ENCODE measurements at places on chromosomes 3 and 15. TPM values are rescaled to one million over a fixed set of nuclear protein-coding genes. Genes with fewer than 3 reads are reported as not detected.
A peak's percentile ranks its signal among the peaks of the same experiment; 100 is the strongest.

DNA sequence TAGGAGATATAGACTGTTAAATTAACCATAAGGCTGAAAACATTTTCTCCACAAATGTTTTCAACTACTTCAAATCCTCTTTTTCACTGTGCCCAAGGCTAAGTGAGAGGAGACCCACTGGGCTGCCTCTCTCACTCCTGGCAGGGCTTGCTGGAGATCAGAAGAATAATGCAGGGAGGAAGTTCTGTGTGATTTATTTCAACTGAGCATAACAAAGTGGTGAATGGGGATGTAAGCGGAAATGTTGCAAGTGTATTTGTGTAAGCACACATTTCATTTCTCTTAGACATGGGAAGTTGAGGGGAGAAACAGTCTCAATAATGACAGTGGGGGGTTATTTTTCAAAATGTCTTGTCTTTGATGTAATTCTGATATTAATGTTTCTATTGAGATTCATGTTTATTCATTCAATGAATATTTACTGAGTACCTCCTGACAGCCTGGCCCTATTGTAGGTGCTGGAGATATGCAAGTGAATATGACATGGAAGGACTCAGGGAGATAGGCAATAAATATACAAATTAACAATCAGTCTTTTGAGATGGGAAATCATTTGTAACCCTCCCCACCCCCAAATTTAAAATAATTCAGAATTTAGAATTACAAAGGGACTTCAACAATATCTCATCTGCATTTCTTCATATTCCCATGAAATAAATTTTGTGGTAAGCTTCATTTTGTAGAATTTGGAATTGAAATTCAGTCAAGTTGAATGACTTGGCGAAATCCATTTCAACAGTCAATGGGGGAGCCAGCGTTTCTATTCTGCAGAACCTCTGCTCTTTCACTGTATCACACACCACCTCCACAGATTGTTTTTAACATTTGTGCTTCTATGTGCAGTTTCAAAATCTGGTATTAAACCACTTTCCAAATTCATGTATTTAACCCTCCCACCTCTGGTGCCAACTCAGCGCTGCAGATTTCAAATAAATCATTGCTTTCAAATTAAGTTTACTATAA, 247.2 kb downstream of the SLC9A9 start:
- peak; percentile 27 for DNase-seq
- no peak overlapping the region for H3K4me3 ChIP-seq
- no peaks in the 10 kb centered on the region for H3K4me1 ChIP-seq
- H3K27ac ChIP-seq, result no peak overlapping the region
- H3K27me3 ChIP-seq, result no peaks in the 10 kb centered on the region

ZNF620 gene
- 4.9 TPM for total RNA-seq

DNA sequence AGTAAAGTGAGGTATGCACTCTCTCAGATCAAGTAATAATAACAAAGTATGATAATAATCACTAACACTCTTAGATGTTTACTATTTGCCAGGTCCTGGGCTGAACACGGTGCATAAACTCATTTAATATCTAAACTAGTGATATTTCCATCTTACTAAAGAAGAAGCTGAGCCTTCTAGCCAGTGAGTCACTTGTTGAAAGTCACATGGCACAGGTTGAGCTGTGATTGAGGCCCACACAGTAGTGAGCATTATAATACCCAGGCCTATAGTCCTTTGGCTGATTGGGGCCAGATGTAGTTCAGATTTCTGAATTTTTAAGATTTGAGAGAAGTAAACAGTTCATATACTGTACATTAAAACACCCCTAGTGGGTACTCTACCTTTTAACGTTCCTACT, 93.2 kb upstream of the CCDC80 start:
- no peaks in the 10 kb centered on the region for H3K36me3 ChIP-seq
- H3K4me3 ChIP-seq, result no peak overlapping the region
- no peaks in the 10 kb centered on the region for H3K27me3 ChIP-seq
- peaks cover 35% of the 10 kb centered on the region for H3K4me1 ChIP-seq
- no peak overlapping the region for H3K27ac ChIP-seq

CTXN2 gene
- total RNA-seq, result 0.07 TPM

GRCh38 chr3:48991851-48992545, 2.0 kb downstream of the P4HTM start:
- H3K4me3 ChIP-seq, result peak overlapping the region; percentile 95
- H3K27ac ChIP-seq, result peak overlapping the region; percentile 93
- H3K27me3 ChIP-seq, result no peaks in the 10 kb centered on the region

DNA sequence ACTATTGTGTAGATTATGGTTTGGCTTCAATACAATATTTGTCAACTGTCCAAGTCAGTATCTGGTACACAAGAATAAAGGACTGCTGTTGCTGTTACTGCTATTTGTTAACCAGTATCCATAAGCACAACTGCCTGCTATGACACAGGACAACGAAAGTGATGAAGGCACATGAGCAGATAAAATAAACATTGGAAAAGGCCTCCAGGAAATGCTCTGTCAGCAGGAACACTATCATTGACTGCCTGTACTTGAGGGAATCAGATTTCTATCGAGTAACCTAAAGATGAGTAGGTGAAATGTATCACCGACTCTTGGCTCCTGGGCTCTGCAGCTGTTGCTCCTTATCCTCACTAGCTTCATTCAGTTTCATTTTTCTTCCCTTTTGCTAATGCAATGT, 56.5 kb downstream of the FMN1 start:
- H3K4me3 ChIP-seq, result no peak overlapping the region
- H3K27me3 ChIP-seq, result peaks cover 7% of the 10 kb centered on the region
- H3K36me3 ChIP-seq, result no peaks in the 10 kb centered on the region
- no peak overlapping the region for H3K27ac ChIP-seq

GANC gene
- total RNA-seq, result 15.0 TPM

LIPH gene
- not detected for total RNA-seq

GRCh38 chr15:38720893-38721567, 156.4 kb upstream of the RASGRP1 start:
- H3K36me3 ChIP-seq, result no peaks in the 10 kb centered on the region
- H3K27ac ChIP-seq, result no peak overlapping the region
- no peaks in the 10 kb centered on the region for H3K4me1 ChIP-seq
- no peaks in the 10 kb centered on the region for H3K27me3 ChIP-seq

DNA sequence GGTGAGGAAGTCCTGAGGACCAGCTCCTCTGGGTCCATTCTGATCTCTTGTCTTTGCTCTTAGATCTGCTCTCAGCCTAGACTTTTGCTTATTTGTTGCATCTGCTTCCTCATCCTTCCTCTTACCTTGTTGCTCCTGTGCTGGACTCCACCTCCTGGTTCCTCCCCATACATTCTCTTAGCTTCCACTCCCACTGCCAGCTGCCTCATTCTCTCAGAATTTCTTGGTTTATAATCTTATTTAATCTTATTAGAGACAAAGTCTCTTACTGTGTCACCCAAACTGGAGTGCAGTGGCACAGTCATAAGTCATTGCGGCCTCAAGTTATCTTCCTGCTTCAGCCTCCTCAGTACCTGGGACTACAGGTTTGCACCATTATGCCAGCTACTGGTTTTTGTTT, 68.2 kb upstream of the PSMD6 start:
- no peak overlapping the region for H3K27ac ChIP-seq
- H3K36me3 ChIP-seq, result no peaks in the 10 kb centered on the region
- H3K4me1 ChIP-seq, result no peaks in the 10 kb centered on the region
- no peak overlapping the region for H3K4me3 ChIP-seq
- DNase-seq, result no peak

LSAMP gene
- not detected for total RNA-seq

KNG1 gene
- total RNA-seq, result not detected

GRCh38 chr3:37052860-37053259, 59.5 kb downstream of the MLH1 start:
- DNase-seq, result no peak
- H3K4me1 ChIP-seq, result peaks cover 13% of the 10 kb centered on the region
- H3K4me3 ChIP-seq, result no peak overlapping the region
- H3K27ac ChIP-seq, result no peak overlapping the region
- no peaks in the 10 kb centered on the region for H3K27me3 ChIP-seq

GRCh38 chr15:41774882-41775417, 666 bp downstream of the MAPKBP1 start:
- no peak for DNase-seq
- H3K27ac ChIP-seq, result peak overlapping the region; percentile 94
- no peaks in the 10 kb centered on the region for H3K27me3 ChIP-seq
- H3K36me3 ChIP-seq, result no peaks in the 10 kb centered on the region

GRCh38 chr15:31037731-31038477, 46.5 kb upstream of the MTMR10 start:
- no peak overlapping the region for H3K4me3 ChIP-seq
- H3K4me1 ChIP-seq, result no peaks in the 10 kb centered on the region
- no peaks in the 10 kb centered on the region for H3K36me3 ChIP-seq
- DNase-seq, result no peak

PEX5L gene
- 0.12 TPM for total RNA-seq

IL5RA gene
- not detected for total RNA-seq

GRCh38 chr15:37058316-37058985, 41.9 kb downstream of the MEIS2 start:
- H3K27me3 ChIP-seq, result no peaks in the 10 kb centered on the region
- H3K27ac ChIP-seq, result no peak overlapping the region
- no peaks in the 10 kb centered on the region for H3K36me3 ChIP-seq
- H3K4me1 ChIP-seq, result no peaks in the 10 kb centered on the region
- DNase-seq, result no peak

- H3K4me1 ChIP-seq, result peaks cover 33% of the 10 kb centered on the region
- peak; percentile 58 for DNase-seq
- H3K4me3 ChIP-seq, result no peak overlapping the region
- H3K27ac ChIP-seq, result peak overlapping the region; percentile 66
Measured at GRCh38 chr3:186642014-186642413, 1.8 kb downstream of the FETUB start.

PLCB2 gene
- 95.7 TPM for total RNA-seq

DNAH12 gene
- total RNA-seq, result not detected

CHRFAM7A gene
- total RNA-seq, result not detected

DNA sequence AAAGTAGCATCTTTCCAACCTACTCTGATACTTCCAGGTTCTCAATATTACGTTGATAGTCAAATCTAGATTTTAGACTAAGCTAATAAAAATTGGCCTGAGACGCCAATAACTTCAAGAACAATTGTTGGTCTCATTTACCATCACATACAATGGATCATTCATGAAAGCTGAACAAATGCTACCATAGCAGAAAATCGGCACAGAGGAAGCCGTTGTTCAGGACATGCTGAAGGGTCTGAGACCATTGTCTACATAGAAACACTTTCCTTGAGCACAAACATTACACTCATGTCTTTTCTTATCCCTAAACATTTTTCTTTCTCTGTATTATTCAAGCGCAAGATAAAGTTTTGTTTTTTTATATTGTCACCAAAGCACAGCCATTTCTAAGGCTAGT, 37.2 kb upstream of the FHIT start:
- H3K36me3 ChIP-seq, result no peaks in the 10 kb centered on the region
- no peak for DNase-seq
- no peak overlapping the region for H3K4me3 ChIP-seq
- no peaks in the 10 kb centered on the region for H3K4me1 ChIP-seq
- peaks cover 10% of the 10 kb centered on the region for H3K27me3 ChIP-seq

DNA sequence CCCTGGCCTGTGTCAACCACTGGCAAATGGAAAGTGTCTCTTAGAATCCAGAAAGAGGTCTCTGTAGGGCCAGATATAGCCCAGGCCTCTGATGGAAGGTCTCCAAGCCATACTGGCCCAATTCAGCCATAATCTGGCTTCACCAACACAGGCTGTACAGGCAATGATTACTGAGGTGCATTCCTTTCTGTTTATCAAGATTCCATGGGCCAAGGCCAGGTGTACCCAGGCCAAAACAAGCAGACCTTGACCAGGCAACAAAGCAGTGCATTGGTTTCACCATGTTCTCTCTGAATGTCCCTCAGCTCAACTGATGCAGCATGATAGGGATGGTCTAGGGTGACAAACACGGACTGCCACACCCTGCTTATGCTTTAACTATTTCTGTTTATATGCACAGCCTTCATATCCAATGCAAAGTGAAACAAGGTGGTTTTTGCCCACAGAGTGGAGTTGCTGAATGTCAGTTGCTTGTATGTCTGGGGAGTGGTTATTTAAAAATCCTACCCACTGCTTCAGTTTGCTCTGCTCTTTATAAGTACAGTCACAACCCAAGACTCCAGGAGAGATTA, 25.2 kb downstream of the CCNL1 start:
- peak overlapping the region; percentile 59 for H3K27ac ChIP-seq
- DNase-seq, result peak; percentile 86
- H3K4me3 ChIP-seq, result peak overlapping the region; percentile 34
- peaks cover 72% of the 10 kb centered on the region for H3K4me1 ChIP-seq
- no peaks in the 10 kb centered on the region for H3K27me3 ChIP-seq

DNA sequence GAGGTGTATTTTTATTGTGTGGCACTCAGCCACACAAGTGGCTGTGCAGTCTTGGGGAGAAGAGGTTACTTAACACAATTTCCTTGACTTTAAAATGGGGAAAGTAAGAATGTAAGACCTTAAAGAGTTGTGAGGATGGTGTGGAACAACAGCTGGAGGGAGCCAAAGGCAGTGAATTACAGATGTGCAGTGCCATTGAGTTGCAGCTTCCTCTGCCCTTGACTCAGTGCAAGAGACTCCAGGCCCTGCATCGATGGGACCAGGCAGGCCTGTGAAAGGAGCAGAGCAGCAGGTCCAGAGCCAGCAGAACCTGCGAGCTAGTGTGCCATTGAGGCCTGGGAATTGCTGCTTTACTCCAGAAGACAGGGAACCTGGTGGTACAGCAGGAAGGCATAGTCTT, 27.2 kb downstream of the EEFSEC start:
- no peak for DNase-seq
- peaks cover 2% of the 10 kb centered on the region for H3K4me1 ChIP-seq
- H3K27me3 ChIP-seq, result no peaks in the 10 kb centered on the region
- H3K4me3 ChIP-seq, result no peak overlapping the region

GRCh38 chr3:5110337-5110736, 11.8 kb upstream of the ARL8B start:
- H3K4me1 ChIP-seq, result peaks cover 5% of the 10 kb centered on the region
- H3K4me3 ChIP-seq, result no peak overlapping the region
- DNase-seq, result no peak
- peaks cover 2% of the 10 kb centered on the region for H3K27me3 ChIP-seq

GRCh38 chr3:179961703-179962078, 75.0 kb downstream of the PEX5L start:
- peaks cover 22% of the 10 kb centered on the region for H3K27me3 ChIP-seq
- no peaks in the 10 kb centered on the region for H3K36me3 ChIP-seq
- H3K4me3 ChIP-seq, result no peak overlapping the region
